ENCODE measurements at places on chromosomes 2 and 18.
A peak's percentile ranks its signal among the peaks of the same experiment; 100 is the strongest.

- no peak for DNase-seq
Observed at GRCh38 chr2:31378389-31378788, 36.2 kb downstream of the XDH start.

GRCh38 chr18:49698525-49699025 is 114.8 kb downstream of the ACAA2 start:
- DNase-seq: no peak

- DNase-seq: no peak
Observed at GRCh38 chr2:116737951-116738350, 1076.5 kb upstream of the DDX18 start.

- DNase-seq: no peak
Observed at GRCh38 chr18:35490894-35491699, 6.7 kb downstream of the INO80C start.

DNA sequence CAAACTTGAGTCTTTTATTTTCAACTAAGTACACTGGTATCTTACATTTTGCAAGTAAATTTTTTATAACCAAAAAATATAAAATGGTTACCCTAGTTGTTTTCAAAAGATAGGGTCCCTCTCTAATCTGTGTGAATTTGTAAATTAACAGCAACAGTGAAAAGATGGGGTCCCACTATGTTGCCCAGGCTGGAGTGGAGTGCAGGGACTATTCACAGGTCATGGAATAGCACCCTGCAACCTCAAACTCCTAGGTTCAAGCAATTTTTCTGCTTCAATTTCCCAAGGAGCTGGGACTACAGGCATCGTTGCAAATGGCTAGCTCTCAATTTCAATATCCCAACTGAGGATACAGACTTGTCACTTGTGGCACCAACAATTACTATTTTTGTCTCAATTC is 12.1 kb downstream of the CCT4 start:
- no peak for DNase-seq

- DNase-seq: no peak
Observed at GRCh38 chr2:49490710-49491109, 336.4 kb upstream of the FSHR start.

DNA sequence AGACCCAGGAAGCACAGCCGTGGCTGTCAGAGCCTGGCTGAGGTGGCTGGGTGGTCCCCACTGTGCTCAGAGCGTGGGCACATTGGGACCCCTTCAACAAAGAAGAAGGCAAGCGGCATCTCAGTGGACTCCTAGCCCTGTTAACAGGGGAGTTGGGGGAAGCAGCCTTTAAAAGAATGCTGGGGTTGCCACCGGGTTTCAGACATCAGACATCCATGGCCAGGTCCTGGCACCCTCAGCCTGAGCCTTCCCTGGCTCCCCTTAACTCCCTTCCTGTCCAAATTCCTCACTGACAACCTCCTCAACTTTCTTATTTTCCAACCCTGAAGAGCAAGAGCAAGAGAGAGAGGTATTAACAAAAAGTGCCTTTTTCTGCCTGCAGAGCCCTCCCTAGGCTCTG is 24.8 kb upstream of the GNAL start:
- DNase-seq: no peak

- no peak for DNase-seq
Observed at GRCh38 chr2:120323214-120323613, 22.7 kb upstream of the INHBB start.

GRCh38 chr2:138495384-138495783 is 6.2 kb upstream of the SPOPL start:
- no peak for DNase-seq

DNA sequence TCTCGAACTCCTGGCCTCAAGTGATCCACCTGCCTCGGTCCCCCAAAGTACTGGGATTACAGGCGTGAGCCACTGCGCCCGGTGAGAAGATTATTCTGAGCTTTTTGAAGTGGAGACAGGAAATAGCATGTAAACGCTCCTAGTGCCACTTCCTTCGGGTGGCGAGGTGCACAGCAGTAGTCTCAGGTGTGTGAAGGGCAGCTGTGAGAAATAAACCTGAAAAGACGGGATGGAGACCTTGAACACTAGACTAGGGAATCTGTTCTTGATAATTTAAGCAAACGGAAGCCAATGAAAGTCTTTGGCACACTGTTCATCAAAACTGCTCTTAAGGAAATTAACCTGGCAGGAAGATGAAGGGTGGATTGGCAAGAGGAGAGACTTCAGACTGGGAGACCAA is 439 bp upstream of the PLEKHH2 start:
- peak; percentile 7 for DNase-seq

DNA sequence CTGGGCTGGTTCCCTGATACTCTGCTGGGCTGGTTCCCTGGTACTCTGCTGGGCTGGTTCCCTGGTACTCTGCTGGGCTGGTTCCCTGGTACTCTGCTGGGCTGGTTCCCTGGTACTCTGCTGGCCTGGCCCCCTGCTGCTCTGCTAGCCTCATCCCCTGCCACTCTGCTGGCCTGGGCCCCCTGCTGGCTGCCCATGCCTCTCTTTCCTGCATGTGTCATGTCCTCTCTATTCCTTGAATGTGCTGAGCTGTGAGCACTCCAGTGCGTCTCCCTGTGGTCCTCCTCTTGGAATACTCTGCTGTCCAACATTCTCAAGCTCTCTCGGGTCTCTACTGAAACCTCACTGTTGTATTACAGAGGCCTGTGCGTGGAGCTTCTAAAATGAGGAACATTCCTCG is 216.3 kb downstream of the RNF144A start:
- DNase-seq: no peak

GRCh38 chr2:145739681-145740080 is 1219.8 kb upstream of the ZEB2 start:
- DNase-seq: no peak

DNA sequence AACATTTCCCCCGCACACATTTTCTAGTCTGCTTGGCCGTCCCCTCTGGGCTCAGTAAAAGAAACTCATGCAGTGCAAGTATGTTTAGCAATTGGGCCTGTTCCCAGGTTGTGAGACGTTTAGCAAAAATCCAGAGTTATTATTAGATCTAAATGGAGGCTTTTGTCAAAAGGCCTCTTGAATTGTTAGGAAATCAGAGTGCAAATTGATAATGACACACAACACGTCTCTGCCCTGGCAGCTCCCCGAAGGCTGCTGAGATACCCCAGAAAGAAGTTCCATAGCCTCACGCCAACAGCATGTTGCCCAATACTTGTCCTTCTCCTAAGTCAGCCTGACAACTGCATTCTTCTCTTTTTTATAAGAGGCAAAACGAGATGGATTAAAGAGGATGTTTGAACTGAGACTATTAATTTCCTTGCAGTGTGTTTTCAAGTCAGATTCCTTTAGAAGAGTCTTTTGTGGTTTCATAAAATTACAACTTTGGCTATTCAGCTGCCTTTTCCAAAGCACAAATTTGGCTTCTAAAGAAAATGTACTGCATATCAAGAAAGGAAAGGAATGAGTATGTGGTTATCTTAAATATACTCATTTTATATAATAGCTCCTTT is 202.2 kb downstream of the TRIB2 start:
- no peak for DNase-seq

DNA sequence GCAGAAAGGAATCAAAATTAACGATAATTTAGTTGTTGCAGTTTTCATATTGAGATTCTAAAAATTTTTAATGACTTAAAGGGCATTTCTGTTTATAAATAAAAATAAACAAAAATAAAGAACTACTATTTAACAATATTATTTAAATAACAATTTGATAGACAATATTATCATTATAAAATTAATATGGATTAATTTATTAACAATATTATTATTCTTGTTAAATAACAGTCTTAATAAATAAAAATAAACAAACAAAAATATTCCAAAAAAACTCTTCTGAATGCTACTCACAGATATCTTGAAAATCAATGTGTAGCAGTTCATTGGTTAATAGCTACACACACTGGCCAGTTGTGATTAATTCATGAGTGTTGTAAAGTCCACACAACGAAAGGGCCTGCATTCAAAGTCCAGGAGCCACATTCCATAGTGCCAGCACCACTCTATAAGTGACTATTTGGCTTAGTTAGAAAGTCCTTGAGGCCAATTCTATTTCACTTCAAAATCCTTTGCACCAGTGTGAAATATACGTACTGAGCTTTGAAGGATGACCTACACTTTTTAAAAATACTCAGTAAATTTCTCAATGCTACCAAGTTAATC is 117.1 kb downstream of the ZNF521 start:
- DNase-seq: no peak

- DNase-seq: no peak
Observed at GRCh38 chr2:195212586-195212985, 444.4 kb upstream of the SLC39A10 start.

DNA sequence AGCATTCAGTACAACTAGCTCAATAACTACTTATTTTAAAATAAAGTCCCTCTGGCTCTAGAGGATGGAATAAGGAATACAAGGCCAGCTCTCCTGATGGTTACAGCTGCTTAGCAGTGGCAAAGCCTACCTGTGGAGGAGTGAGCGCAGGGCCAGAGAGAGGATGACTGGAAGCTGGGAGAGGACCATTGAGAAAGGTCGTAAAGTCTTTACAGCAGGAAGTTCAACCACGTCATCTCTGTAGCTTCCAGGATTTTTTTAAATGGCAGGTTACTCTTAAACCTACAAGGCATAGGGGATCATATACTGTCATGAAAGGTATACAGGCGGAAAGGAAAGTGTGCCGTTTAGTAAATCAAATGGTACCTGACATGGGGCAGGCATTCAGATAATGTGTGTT is 26.3 kb downstream of the ANXA4 start:
- DNase-seq: no peak

- peak; percentile 23 for DNase-seq
Observed at GRCh38 chr18:13540477-13541182, 185.7 kb downstream of the FAM210A start.

DNA sequence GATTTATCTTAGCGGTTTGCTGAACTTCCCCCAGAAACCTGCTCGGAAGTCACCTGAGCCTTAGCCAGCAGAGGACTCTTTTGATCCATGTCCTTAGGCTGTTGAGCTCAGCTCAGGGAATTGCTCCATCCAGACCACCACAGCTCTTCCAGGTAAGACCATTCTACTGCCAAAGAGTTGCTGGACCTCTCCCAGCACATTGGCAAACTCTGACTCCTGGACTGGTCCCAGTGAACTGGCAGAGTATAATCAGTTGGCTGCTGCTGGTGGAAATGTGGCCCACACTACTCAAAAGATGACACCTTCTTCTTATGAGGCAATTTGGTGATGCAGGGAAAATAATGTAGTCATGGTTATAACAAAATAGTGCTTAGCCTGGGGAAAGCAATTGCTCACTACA is 308.8 kb upstream of the FIGN start:
- no peak for DNase-seq

DNA sequence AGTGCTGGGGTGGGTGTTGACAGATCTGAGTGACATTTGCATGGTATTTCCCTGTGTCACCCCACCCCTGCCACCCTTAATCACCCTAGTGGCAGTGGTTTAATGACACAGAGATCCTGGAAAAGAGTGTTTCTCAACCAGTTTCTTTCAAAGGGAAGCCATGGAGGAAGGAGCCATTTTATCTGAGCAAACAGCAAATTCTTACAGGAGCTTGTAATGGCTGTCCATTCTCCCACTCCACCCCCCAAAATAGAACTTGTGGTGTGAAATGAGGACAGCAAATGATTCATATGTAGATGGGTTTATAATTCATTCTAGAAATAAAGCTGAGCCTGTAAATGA is 51.5 kb downstream of the CDC42EP3 start:
- DNase-seq: no peak

DNA sequence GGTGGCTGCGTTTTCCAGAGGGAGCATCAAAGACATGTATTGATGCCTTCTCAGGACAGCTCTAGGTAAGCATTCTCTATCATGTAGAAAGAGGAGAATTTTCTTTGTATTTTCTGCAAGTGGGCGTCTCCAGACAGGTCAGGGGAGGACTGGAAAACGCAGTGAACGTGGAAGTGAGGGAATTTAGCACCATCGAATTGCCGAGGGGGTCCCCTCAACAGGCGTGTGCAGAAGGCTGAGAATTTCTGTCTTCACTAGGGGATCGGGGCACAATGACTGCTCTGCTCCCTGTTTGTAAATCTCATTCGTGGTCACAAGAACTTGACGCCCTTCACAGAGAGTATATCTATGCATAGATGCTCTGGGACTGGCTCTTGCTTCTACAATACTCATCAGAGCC is 5.0 kb upstream of the NTSR2 start:
- no peak for DNase-seq

GRCh38 chr2:223052548-223053483 is 826 bp downstream of the KCNE4 start:
- no peak for DNase-seq

- DNase-seq: no peak
Observed at GRCh38 chr2:133266926-133267590, 301.2 kb downstream of the NCKAP5 start.
